ENCODE measurements at places on chromosomes 16 and 17.

DNA sequence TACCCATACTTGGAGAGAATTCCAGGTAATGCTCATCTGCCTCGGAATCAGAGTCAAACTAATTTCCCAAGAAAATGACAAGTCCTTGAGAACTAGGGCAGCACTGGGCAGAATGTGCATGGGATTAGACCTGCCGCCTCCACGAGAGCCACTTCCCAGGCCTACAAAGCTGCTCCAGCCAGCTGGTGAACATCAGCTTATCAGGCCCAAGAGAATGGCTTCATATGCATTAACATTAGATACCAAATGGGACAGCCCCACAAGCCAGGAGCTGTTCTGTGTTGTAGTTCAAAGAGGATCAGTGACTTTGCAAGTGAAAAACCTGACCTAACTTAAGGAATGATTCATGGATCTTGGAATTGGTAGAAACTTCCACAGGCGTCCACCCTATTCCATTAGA, 203.3 kb downstream of the CYLD start:
- no peaks in the 10 kb centered on the region for H3K36me3 ChIP-seq
- H3K4me1 ChIP-seq, result no peaks in the 10 kb centered on the region
- no peak for DNase-seq
- no peak overlapping the region for H3K27ac ChIP-seq
- H3K4me3 ChIP-seq, result no peak overlapping the region

DNA sequence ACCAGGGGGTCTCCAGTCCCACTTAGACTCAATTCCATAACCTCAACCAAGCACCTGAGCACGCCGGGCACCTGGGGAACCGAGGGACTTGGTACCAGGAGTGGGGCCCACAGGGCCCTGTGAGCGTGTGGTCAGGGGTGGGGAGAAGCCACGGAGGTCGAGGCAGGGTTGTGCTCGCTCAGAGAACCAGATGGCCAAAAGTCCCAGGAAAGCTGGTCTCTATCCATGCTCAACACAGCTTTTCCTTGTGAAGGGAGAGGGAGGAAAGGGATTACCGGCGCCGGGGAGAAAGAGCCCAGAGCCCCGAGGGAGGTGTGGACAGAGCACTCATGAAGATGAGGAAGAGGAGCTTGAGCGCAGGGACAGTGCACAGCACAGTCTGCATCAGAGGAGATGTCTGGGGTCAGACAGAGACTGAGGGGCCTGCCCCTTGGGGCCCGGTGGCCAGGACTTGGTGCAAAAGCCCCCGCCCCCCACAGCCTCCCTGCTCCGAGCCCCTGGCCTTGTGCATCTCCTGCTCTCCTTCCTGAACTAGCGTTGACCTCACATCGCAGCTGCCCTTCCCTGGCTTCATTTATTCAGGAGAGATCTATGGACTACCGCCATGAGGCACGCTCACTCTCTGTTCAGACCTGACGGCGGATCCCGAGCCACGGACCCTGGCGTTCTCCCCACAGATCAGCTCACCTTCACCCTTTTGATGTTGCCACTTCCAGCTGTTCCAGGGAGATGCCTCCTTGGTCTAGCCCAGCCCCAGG, 355.4 kb upstream of the TNRC6C start:
- H3K4me3 ChIP-seq, result no peak overlapping the region
- no peak overlapping the region for H3K27ac ChIP-seq
- H3K27me3 ChIP-seq, result no peaks in the 10 kb centered on the region
- no peaks in the 10 kb centered on the region for H3K36me3 ChIP-seq

DNA sequence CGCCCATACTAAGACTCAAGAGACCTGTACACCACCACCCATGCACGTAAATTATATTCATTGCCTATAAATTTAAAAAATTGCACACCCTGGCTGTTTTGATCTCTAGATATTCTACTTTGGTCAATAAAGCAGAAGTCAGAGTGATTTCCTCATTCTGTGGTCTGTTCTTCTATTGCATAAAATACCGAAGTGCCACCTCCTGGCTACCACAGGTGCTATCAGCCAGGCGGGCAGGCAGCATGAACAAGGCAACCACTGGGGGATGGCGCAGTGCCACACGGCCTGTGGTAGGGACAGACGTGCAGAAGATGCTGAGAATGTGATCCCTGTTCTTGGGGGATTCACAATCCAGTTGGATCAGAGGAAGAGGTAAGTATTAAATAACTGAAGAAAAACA, 122.3 kb downstream of the CDK5R1 start:
- H3K27me3 ChIP-seq, result no peaks in the 10 kb centered on the region
- no peak overlapping the region for H3K27ac ChIP-seq
- no peak overlapping the region for H3K4me3 ChIP-seq

GRCh38 chr16:74071996-74072535, 224.5 kb upstream of the PSMD7 start:
- H3K27ac ChIP-seq, result no peak overlapping the region
- no peaks in the 10 kb centered on the region for H3K27me3 ChIP-seq
- no peaks in the 10 kb centered on the region for H3K4me1 ChIP-seq
- no peak overlapping the region for H3K4me3 ChIP-seq
- no peaks in the 10 kb centered on the region for H3K36me3 ChIP-seq
- no peak for DNase-seq

- no peaks in the 10 kb centered on the region for H3K36me3 ChIP-seq
- no peak for DNase-seq
- no peak overlapping the region for H3K27ac ChIP-seq
- no peaks in the 10 kb centered on the region for H3K27me3 ChIP-seq
Observed at GRCh38 chr17:72266112-72266775, 145.4 kb downstream of the SOX9 start.

Data from pancreas (tissue), 10 donors.